ENCODE measurements at places on chromosomes 3 and 15. TPM values are rescaled to one million over a fixed set of nuclear protein-coding genes. Genes with fewer than 3 reads are reported as not detected.

GRCh38 chr3:127026661-127027060, 43.7 kb downstream of the PLXNA1 start:
- peaks cover 7% of the 10 kb centered on the region for H3K4me1 ChIP-seq
- H3K27ac ChIP-seq = no peak overlapping the region
- no peaks in the 10 kb centered on the region for H3K27me3 ChIP-seq
- no peak for DNase-seq

DNA sequence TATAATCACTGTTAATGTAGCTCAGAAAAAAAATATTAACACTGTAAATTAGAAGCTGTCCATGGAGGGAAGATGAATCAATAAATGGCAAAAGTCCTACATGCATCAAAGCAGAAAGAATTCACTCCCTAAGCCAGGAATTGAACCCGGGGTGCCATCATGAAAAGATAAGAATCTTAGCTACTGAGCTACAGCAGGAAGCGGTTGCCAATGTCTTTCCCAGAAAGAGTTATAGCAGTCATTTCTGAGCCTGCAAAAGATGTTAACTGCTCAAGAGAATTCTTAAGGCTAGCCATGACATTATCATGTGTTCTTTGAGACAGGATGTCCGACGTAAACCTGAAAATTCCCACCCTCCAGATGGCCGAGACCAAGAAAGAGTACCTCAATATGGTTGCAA, 47.4 kb upstream of the MKRN3 start:
- no peaks in the 10 kb centered on the region for H3K27me3 ChIP-seq
- H3K4me1 ChIP-seq = no peaks in the 10 kb centered on the region
- no peak for DNase-seq
- H3K4me3 ChIP-seq = no peak overlapping the region
- H3K36me3 ChIP-seq = no peaks in the 10 kb centered on the region

DNA sequence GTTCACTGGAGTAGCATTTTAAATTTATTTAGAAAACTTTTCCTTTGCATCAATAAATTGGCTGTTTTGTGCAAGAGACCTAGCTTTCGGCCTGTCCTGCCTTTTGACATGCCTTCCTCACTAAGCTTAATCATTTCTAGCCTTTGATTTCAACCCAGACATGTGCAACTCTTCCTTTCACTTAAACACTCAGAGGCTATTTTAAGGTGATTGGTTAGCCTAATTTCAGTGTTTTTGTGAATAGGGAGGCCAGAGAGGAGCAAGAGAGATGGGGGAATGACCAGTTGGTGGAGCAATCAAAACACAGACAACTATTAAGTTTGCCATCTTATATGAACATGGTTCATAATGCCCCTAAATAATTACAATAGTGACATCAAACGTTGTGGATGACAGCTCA, 333.4 kb downstream of the SLC9A9 start:
- H3K4me3 ChIP-seq = no peak overlapping the region
- no peak for DNase-seq
- H3K27ac ChIP-seq = no peak overlapping the region
- no peaks in the 10 kb centered on the region for H3K4me1 ChIP-seq
- H3K36me3 ChIP-seq = no peaks in the 10 kb centered on the region

Gene NR2E3
- total RNA-seq = under 0.01 TPM

Gene TUSC7
- total RNA-seq = not detected

DNA sequence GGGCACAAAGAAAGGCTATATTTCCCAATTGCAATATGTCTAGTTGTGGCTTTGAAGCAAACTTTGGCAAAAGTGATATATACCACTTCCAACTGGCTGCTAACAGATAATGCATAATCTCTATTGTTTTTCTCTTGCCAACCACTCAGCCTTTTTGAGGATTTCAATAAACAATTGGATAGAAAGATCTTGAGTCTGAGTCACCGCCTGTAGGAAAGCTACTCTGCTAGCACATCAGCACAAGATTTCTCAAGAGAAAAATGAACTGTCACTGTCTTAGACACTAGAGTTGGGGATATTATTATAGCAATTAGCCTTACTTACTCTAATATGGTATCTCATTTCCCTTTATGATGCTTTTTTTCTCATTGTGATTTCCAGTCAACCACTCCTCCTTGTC, 119.7 kb downstream of the SST start:
- no peaks in the 10 kb centered on the region for H3K4me1 ChIP-seq
- no peak overlapping the region for H3K4me3 ChIP-seq
- DNase-seq = no peak
- H3K36me3 ChIP-seq = no peaks in the 10 kb centered on the region

DNA sequence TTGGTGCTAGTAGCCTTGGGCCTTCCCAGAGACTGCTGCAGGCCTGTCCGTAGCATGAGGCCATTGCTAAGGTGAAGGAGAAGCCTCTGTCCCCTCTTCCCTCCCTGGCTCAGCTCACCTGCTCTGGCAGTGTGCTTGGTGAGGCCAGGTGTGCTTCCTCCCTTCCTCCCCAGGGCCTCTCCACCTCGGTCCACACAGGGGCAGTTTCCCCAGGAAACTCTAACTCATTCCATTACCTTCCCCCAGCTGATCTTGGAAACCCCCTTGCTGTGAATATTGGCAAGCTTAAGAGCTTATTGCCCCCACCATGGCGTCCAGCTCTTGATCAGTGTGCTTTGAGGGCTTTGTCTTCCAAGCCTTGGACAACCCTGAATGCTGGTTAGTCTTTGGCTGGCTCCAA, 52.7 kb downstream of the ZNF445 start:
- DNase-seq = no peak
- H3K4me1 ChIP-seq = no peaks in the 10 kb centered on the region
- peaks cover 6% of the 10 kb centered on the region for H3K27me3 ChIP-seq
- no peak overlapping the region for H3K4me3 ChIP-seq
- H3K27ac ChIP-seq = no peak overlapping the region
- no peaks in the 10 kb centered on the region for H3K36me3 ChIP-seq

GRCh38 chr15:35725353-35725752, 179.4 kb upstream of the DPH6 start:
- no peaks in the 10 kb centered on the region for H3K27me3 ChIP-seq
- H3K36me3 ChIP-seq = no peaks in the 10 kb centered on the region
- peak; percentile 88 for DNase-seq
- H3K27ac ChIP-seq = no peak overlapping the region

GRCh38 chr15:79640206-79640605, 208.1 kb downstream of the MINAR1 start:
- peak overlapping the region; percentile 12 for H3K27ac ChIP-seq
- H3K4me1 ChIP-seq = peaks cover 6% of the 10 kb centered on the region
- DNase-seq = peak; percentile 84
- H3K36me3 ChIP-seq = no peaks in the 10 kb centered on the region
- no peak overlapping the region for H3K4me3 ChIP-seq

Gene IMPDH2
- total RNA-seq = 268 TPM

Measured in IMR-90 (cell line).